ENCODE measurements at places on chromosomes 11 and 22. TPM values are rescaled to one million over a fixed set of nuclear protein-coding genes. Genes with fewer than 3 reads are reported as not detected.
A peak's percentile ranks its signal among the peaks of the same experiment; 100 is the strongest.

GRCh38 chr11:36452236-36452940 is 57.7 kb downstream of the TRAF6 start:
- no peaks in the 10 kb centered on the region for H3K27me3 ChIP-seq
- no peak overlapping the region for H3K4me3 ChIP-seq
- DNase-seq, result no peak
- H3K27ac ChIP-seq, result peak overlapping the region; percentile 40
- H3K36me3 ChIP-seq, result no peaks in the 10 kb centered on the region

GRCh38 chr11:27485930-27486773 is 13.6 kb upstream of the LGR4 start:
- no peak overlapping the region for H3K27ac ChIP-seq
- H3K27me3 ChIP-seq, result no peaks in the 10 kb centered on the region
- H3K4me1 ChIP-seq, result no peaks in the 10 kb centered on the region
- H3K4me3 ChIP-seq, result no peak overlapping the region
- DNase-seq, result no peak

- H3K36me3 ChIP-seq, result no peaks in the 10 kb centered on the region
- no peak overlapping the region for H3K4me3 ChIP-seq
- no peak overlapping the region for H3K27ac ChIP-seq
- no peak for DNase-seq
- peaks cover 83% of the 10 kb centered on the region for H3K4me1 ChIP-seq
Measured at GRCh38 chr11:68471360-68472340, 11.1 kb downstream of the PPP6R3 start.

- peaks cover 59% of the 10 kb centered on the region for H3K4me1 ChIP-seq
- peak overlapping the region; percentile 52 for H3K27ac ChIP-seq
- H3K36me3 ChIP-seq, result no peaks in the 10 kb centered on the region
- H3K4me3 ChIP-seq, result no peak overlapping the region
- no peak for DNase-seq
Measured at GRCh38 chr22:40238425-40239344, 61.0 kb downstream of the TNRC6B start.

- no peak for DNase-seq
- no peaks in the 10 kb centered on the region for H3K4me1 ChIP-seq
- no peak overlapping the region for H3K27ac ChIP-seq
- H3K27me3 ChIP-seq, result no peaks in the 10 kb centered on the region
- no peaks in the 10 kb centered on the region for H3K36me3 ChIP-seq
Measured at GRCh38 chr22:44186121-44186510, 5.4 kb downstream of the PARVG start.

DNA sequence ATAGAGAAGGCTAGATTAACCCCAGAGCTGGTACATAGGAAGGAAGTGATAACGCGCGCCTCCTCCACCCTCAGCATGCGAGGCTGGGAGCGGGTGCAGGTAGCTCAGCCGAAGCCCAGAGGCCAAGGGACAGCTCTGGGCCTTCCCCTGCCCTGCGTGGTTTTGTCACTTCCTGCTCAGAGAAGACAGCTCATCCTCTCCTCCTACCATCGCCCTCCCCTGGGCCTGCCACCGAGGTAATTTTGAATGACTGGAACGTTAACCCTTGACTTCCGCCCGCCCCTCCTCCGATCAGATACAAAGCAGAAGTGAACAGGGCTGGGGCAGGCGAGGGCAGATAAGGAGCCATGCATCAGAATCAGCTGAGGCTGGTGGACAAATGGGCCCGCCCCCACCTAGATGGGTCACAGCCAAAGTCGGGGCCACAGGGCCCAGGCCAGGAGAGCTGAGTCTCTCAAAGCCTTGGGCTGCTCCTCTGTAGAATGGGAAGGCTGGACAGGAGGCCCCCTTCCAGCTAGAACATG is 1.6 kb downstream of the RAC2 start:
- H3K27me3 ChIP-seq, result no peaks in the 10 kb centered on the region
- H3K27ac ChIP-seq, result no peak overlapping the region
- H3K36me3 ChIP-seq, result no peaks in the 10 kb centered on the region
- no peak for DNase-seq
- no peaks in the 10 kb centered on the region for H3K4me1 ChIP-seq
- peak overlapping the region; percentile 11 for H3K4me3 ChIP-seq

GRCh38 chr11:112828421-112828820 is 132.8 kb upstream of the NCAM1 start:
- H3K4me1 ChIP-seq, result no peaks in the 10 kb centered on the region
- no peak overlapping the region for H3K4me3 ChIP-seq
- H3K36me3 ChIP-seq, result no peaks in the 10 kb centered on the region
- no peak overlapping the region for H3K27ac ChIP-seq
- DNase-seq, result no peak
- H3K27me3 ChIP-seq, result no peaks in the 10 kb centered on the region

GRCh38 chr11:31995525-31996094 is 95.3 kb upstream of the RCN1 start:
- no peak overlapping the region for H3K4me3 ChIP-seq
- H3K27ac ChIP-seq, result no peak overlapping the region
- no peaks in the 10 kb centered on the region for H3K27me3 ChIP-seq
- H3K36me3 ChIP-seq, result no peaks in the 10 kb centered on the region
- no peak for DNase-seq

DNA sequence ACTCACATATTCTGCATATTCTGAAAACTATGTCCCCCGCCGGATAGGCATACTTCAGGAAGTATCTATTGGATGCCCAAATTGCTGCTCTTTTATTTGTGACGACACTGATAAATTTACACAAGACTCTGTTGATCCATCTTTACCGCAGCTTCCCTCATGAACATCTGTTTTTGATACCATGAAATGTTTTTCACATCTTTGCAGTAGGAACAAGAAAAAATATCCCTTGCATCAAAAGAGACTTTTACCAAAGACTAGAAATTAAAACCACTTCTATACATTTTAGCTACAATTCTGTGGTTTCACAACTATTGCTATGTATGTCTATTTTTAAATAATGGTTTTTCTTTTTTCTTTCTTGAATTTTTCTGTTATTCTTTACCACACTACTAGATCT is 15.3 kb downstream of the POU2AF2 start:
- no peaks in the 10 kb centered on the region for H3K27me3 ChIP-seq
- H3K36me3 ChIP-seq, result no peaks in the 10 kb centered on the region
- no peaks in the 10 kb centered on the region for H3K4me1 ChIP-seq

DNA sequence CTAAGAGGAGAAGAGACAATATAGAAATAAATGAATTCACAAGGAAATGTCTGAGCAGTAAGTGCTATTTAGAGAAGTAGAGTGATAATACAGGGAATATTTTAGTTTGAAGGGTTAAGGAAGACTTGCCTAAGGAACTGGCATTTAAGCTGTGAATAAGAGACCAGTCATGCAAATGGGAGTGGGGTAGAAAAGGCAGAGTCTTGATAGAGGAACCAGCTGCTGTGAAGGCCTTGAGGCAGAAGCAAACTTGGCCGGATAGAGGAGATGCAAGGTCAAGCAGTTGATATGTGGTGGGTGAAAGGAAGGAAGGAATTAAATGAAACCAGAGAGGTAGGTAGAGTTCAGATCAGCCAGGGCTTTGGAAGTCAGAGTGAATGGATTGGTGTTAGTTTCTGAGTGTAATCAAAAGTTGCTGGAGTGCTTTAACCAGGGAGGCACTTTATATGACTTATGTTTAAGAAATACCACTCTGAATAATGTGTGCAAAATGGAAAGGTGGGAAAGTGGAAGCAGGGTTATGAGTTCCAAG is 198.4 kb upstream of the SESN3 start:
- no peak for DNase-seq
- no peaks in the 10 kb centered on the region for H3K27me3 ChIP-seq
- no peaks in the 10 kb centered on the region for H3K36me3 ChIP-seq
- no peak overlapping the region for H3K4me3 ChIP-seq

DNA sequence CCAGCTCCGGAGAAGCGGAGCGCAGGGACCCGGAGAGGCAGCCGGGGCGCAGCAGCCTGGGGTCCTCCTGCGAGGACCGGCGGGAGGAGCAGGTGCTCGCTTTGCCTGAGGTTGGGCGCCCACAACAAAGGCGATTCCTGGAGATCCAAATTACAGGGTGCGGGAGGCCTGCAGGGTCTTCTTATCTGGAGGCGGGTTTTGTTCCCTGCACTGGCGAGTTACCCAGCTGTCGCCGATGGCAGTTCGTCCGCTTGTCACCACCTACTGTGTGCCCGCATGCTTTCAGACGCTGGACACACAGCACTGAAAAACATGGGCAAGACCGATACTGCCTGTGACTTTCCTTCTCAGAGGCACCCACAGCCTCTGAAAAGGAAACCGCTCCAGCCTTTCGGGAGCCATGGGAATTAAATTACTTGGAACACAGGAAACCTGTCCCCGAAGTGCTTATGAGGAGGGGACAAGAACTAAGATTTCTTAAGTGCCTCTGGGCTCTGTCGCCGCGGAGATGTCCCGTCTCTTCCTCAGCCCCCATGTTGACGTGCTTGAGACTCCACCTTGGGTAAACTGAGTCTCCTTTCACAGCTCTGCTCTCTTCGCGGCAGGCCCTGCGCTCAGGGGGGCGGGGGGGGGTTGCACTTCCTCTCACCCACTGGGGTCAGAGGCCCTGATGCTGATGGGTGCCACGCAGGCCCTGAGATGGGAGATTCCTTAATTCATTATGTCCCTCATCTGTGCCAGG is 1.3 kb upstream of the ZFTA start:
- H3K36me3 ChIP-seq, result no peaks in the 10 kb centered on the region
- no peaks in the 10 kb centered on the region for H3K27me3 ChIP-seq
- DNase-seq, result peak; percentile 88
- peak overlapping the region; percentile 98 for H3K4me3 ChIP-seq

- H3K27me3 ChIP-seq, result no peaks in the 10 kb centered on the region
- H3K4me1 ChIP-seq, result peaks cover 20% of the 10 kb centered on the region
- H3K4me3 ChIP-seq, result no peak overlapping the region
Measured at GRCh38 chr11:75503531-75504099, 22.1 kb downstream of the GDPD5 start.

DNA sequence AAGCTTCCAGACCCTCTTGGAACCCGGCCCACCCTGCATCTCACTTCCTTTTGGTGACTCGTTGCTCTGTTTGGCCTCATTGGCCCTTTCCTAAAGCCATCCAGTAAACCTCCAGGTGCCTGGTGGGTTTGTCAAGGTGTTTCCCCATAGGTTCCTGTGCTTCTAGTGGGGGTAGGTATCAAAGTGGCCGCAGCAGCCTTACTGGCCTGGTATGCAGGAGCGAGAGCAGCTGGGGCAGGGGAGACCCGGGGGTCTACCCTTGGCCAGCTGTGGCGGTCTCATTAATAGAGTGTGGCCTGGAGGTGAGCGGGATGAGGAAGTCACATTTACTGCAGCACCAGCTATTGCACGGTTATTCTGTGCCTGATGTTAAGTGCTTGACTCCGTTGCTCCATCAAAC is 4.1 kb downstream of the APOA4 start:
- no peaks in the 10 kb centered on the region for H3K27me3 ChIP-seq
- no peak for DNase-seq
- H3K27ac ChIP-seq, result no peak overlapping the region
- H3K4me3 ChIP-seq, result no peak overlapping the region
- no peaks in the 10 kb centered on the region for H3K4me1 ChIP-seq
- H3K36me3 ChIP-seq, result no peaks in the 10 kb centered on the region

DNA sequence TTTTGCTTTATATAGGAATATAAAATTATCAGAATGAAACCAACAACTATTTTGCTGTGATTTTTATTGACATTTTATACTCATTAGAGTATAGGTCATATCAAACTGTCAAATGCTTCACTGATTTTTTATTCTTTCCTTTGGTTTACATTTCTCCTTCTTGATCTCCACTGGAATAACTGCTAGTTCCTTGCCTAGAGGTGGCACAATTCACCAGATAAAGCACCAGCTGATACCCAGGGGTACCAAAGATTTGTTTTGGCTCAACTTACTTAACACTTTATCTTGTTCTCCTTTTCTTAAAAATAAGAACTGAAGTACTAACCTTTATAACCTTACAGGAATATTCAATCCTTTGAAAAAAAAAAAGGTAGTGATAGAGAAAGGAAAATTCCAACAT is 725.1 kb upstream of the CHORDC1 start:
- no peaks in the 10 kb centered on the region for H3K4me1 ChIP-seq
- no peaks in the 10 kb centered on the region for H3K27me3 ChIP-seq
- DNase-seq, result no peak
- H3K27ac ChIP-seq, result no peak overlapping the region

DNA sequence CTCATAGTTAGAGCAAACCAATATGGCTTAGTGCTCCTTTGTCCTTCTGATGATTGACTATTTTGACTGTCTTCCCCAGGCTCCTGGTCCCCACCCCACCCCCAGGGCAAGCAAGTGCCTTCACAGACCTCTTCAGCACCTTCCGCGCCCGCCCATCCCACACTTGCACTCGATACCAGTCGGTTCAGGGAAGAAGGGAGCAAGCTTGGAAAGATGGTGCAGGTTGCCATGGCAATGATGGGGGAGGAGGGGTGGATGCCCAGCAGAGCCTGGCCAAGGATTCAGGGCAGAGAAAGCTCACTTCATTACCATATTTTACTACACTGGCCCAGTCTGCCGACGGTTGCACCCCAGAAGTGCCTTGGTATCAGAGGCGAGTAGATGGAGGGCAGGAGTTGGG is 2.2 kb downstream of the TMEM132A start:
- H3K27ac ChIP-seq, result no peak overlapping the region
- peaks cover 25% of the 10 kb centered on the region for H3K4me1 ChIP-seq
- no peak for DNase-seq
- no peaks in the 10 kb centered on the region for H3K27me3 ChIP-seq
- no peak overlapping the region for H3K4me3 ChIP-seq
- no peaks in the 10 kb centered on the region for H3K36me3 ChIP-seq

GRCh38 chr11:64739871-64740270 is 4.1 kb downstream of the RASGRP2 start:
- no peak overlapping the region for H3K27ac ChIP-seq
- peaks cover 7% of the 10 kb centered on the region for H3K27me3 ChIP-seq
- peaks cover 33% of the 10 kb centered on the region for H3K4me1 ChIP-seq
- no peaks in the 10 kb centered on the region for H3K36me3 ChIP-seq
- no peak overlapping the region for H3K4me3 ChIP-seq
- no peak for DNase-seq

GRCh38 chr11:102654761-102655160 is 29.6 kb upstream of the MMP20 start:
- H3K27me3 ChIP-seq, result no peaks in the 10 kb centered on the region
- H3K4me1 ChIP-seq, result no peaks in the 10 kb centered on the region
- no peak overlapping the region for H3K27ac ChIP-seq
- H3K36me3 ChIP-seq, result no peaks in the 10 kb centered on the region
- no peak overlapping the region for H3K4me3 ChIP-seq

- no peak for DNase-seq
- no peaks in the 10 kb centered on the region for H3K4me1 ChIP-seq
- no peak overlapping the region for H3K4me3 ChIP-seq
- no peaks in the 10 kb centered on the region for H3K27me3 ChIP-seq
- H3K36me3 ChIP-seq, result peaks cover 3% of the 10 kb centered on the region
- H3K27ac ChIP-seq, result no peak overlapping the region
Measured at GRCh38 chr11:46306296-46306853, 28.9 kb downstream of the CREB3L1 start.

Gene MRGPRX3
- total RNA-seq, result not detected

Gene KCTD14
- 2.9 TPM for total RNA-seq

Gene ABCC8
- total RNA-seq, result 13.0 TPM

Gene OR10G4
- total RNA-seq, result not detected

Gene B3GAT1
- total RNA-seq, result 0.74 TPM

Gene SERPING1
- total RNA-seq, result 779 TPM

Gene TRIOBP
- total RNA-seq, result 108 TPM

Gene BAIAP2L2
- not detected for total RNA-seq

Gene TECTA
- 1.2 TPM for total RNA-seq

Gene C11orf98
- 44.2 TPM for total RNA-seq

Gene DEFB131B
- total RNA-seq, result not detected

Gene GSTT2B
- total RNA-seq, result not detected

Gene SERPIND1
- total RNA-seq, result not detected

Gene BBS1
- total RNA-seq, result 53.8 TPM

Gene SAA1
- total RNA-seq, result 60.4 TPM

Gene PKP3
- total RNA-seq, result 117 TPM

Gene BTBD18
- not detected for total RNA-seq

Gene SYT12
- 0.49 TPM for total RNA-seq

Gene DCHS1
- 28.7 TPM for total RNA-seq

Gene CCDC116
- not detected for total RNA-seq

Gene MMP10
- total RNA-seq, result not detected
